ENCODE measurements at places on chromosomes 5 and 9.

GRCh38 chr9:108956022-108956630 lies 21.9 kb downstream of the ABITRAM start:
- DNase-seq, result no peak

GRCh38 chr5:94707359-94707758 lies 88.9 kb downstream of the SLF1 start:
- DNase-seq, result no peak

GRCh38 chr5:89421035-89421434 lies 538.1 kb upstream of the MEF2C start:
- no peak for DNase-seq

DNA sequence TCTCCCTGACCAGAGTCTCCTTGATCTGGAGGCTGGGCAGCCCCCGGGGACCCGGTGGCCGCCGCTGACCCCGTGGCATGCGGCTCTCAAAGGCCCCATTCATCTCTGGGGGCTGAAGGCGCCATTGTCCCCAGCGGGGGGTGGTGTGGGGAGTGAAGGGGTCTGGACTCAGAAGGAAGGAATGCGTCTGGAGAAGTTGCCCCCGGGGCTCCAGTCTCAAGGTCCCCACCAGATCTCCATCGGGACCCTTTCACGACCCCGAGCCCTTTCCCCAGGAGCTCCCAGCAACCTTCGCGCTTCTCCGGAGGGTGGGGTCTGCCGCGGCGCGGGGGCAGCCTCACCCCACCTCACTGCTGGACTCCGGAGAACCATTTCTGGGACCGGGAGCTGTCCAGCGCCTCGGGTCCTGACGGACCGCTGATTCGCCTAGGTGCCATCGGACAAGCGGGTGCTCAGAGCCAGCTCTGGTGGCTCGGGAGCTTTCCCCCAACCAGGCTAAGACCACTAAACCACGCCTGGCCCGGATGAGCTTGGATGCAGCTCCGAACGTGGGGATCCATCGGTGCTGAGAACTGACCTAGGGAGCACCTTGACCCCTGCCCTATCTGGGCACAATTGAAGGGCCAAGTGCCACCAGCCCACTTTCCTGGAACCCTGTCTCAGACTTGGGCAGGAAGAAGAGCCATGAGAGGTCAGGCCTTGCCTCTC lies 5.1 kb upstream of the PCDH1 start:
- DNase-seq, result peak; percentile 10

DNA sequence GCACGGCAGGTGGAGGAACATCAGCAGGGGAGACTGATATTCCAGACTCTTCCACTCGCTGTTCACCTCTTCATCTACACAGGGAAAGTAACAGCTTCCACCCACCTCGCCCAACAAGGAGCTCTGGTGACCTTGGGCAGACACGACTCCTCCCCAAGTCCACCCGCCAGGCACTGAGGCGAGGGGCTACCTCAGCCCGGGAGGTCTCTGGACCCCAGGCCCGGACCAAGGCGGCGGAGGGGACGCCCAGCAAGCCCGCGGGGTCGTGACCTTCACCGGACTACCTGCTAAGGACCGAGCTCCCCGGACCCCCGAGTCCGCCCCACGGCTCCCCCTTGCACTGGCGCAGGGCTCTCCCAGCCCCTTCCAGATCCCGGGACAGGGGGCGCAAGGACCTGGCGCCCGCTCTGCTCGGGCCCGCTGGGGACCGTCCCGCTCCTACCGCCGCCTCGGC lies 70.2 kb upstream of the LPCAT1 start:
- no peak for DNase-seq

- DNase-seq, result no peak
Measured at GRCh38 chr9:19940811-19941535, 152.1 kb upstream of the SLC24A2 start.
